ENCODE measurements at places on chromosomes 4 and X.

DNA sequence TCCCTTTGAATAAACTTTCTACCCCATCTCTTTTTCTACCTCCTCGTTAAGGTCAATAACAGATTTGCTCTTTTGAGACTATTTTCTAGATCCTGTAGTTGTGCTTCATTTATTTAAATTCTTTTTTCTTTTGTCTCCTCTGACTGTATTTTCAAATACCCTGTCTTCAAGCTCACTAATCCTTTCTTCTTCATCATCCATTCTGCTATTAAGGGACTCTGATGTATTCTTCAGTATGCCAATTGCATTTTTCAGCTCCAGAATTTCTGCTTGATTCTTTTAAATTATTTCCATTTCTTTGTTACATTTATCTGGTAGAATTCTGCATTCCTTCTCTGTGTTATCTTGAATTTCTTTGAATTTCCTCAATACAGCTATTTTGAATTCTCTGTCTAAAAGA lies 36.0 kb upstream of the ARMCX4 start:
- DNase-seq: no peak

DNA sequence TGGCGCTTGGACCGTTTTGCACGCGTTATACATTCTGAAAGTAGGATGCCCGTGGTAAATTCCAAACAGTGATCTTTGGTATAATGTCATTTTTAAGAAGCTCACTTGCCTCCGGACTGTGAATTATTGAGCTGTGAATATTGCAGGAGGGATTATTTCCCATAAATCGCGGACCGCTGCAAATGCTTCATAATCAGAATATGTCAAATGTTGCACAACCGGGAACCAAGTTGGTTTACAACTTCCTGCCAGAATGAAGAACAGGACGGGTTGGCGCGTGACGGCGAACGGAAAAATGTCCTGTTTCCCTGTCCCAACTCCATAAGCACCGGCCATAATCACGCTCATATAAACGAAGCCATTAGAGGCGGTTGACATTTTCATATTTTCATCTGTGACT lies 67.6 kb downstream of the SHOX start:
- no peak for DNase-seq

DNA sequence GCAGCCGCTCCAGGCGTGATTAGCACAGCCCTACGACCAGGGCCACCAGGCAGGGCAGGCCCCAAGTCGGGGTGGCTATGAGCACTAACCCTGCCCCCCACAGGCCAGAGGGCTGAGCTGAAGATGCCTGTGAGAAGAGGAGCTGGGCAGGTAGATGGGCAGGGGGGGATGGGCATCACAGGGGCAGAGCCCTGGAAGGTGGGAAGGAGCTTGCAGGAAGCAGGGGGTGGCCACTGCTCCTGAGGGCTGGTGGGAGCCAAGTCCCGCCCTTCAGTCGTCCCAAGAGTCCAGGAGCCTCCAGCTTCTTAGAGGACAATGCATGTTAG lies 7.3 kb upstream of the MXD4 start:
- DNase-seq: no peak

DNA sequence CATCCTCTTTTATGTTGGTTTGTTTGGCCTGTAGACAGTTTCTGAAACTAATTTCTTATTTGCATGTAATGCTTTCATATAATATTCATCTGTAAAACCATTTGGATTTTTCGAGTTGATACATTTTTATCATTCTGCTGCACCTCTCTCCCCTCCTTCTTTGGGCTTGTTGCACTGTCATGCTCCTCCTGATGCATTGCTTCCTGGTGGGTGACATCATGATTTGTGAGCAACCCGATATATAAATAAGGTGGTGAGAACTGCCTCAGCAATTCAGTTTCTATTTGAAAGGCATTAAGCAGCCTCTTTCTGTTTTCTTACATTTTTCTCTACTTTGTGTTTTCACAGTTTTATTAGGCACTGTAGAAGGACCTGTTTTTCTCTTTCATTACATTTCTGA lies 515.7 kb downstream of the RPA4 start:
- DNase-seq: no peak

- no peak for DNase-seq
Observed at GRCh38 chr4:147288512-147288911, 192.4 kb upstream of the EDNRA start.

GRCh38 chr4:16844816-16845586 lies 53.4 kb downstream of the LDB2 start:
- no peak for DNase-seq

GRCh38 chrX:123330229-123330942 lies 146.3 kb downstream of the GRIA3 start:
- DNase-seq: no peak

- DNase-seq: no peak
Observed at GRCh38 chr4:4855301-4856070, 4.0 kb upstream of the MSX1 start.

- DNase-seq: no peak
Observed at GRCh38 chr4:148312956-148313490, 129.2 kb downstream of the NR3C2 start.

DNA sequence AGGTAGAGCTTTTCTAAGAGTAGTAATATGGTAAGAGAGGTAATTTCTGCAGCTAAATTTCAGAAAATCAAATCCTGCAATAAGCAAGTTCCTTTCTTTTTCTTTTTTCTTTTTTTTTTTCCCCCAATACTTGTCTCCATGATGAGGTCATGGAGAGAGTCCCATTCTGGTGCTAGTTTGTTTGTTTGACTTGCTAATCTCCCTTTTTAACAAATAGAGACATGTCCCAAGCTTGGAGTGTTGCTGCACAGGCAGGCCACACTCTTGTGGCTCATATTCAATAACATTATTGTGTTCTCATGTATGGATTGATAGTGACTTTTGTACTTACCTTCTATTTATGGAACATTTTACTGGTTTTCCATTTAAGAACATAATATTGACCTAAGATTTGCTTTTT lies 25.5 kb downstream of the PTPN13 start:
- DNase-seq: no peak

GRCh38 chr4:38752372-38752940 lies 30.3 kb downstream of the TLR10 start:
- DNase-seq: no peak

GRCh38 chr4:101695176-101695575 lies 95.4 kb upstream of the BANK1 start:
- no peak for DNase-seq

DNA sequence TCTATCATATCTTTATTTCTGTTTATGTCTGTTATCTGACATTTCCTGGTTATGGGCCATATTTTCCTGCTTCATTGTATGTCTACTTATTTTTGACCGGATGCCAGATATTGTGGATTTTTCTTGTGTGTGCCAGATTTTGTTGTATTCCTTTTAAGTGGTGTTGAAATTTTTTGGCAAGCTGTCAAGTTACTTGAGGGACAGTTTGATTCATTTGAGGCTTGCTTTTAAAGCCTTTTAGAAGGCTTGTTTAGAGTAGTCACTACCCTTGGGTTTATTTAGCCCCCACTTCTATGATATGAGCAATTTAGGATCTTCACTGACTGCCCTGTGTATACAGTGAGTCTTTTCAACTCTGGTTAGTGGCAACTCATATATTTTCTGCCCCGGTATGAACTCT lies 29.2 kb upstream of the NPY2R start:
- DNase-seq: no peak

GRCh38 chr4:10577508-10578426 lies 106.8 kb downstream of the CLNK start:
- DNase-seq: no peak

GRCh38 chr4:89049853-89050252 lies 7.1 kb downstream of the FAM13A start:
- DNase-seq: no peak

DNA sequence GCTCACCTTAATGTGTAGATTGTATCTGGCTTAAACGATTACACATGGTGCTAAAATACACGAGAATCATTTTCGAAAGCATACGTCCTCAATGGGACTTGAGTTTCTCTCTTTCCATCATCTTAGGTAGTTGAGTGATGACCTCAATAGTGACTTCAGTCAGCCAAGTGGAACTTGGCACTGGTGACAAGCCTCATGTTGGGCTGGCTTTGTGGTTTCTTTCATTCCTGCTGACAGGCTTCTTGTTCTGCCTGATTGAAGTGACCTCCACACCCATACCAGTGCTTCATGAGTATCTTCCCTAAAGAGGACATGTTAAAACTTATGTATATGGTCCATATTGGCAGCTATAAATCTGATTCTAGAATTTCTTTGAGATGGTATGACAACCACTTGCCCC lies 159.1 kb upstream of the WDR1 start:
- DNase-seq: no peak

GRCh38 chr4:25346913-25347312 lies 30.1 kb upstream of the ANAPC4 start:
- no peak for DNase-seq

- no peak for DNase-seq
Observed at GRCh38 chr4:81471298-81471587, 464 bp downstream of the RASGEF1B start.

DNA sequence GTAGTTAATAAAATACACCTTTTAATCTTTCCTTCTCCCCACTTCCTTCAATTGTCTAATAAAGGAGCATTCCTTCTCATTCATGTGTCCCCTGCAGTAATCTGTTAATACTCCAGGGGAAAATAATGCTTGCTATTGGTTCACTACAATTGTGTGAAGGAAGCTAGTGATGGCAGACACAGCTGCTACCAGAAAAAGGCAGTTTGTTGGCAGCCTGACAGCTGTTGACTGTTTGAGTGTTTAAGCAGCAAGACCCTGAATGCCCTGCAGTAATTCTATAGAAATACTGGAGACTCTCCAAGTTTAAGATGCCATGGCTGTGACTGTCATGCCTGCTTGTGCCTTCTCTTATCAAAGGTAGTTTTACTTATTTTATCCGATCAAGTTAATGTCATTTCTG lies 359.5 kb downstream of the C4orf33 start:
- DNase-seq: peak; percentile 66

DNA sequence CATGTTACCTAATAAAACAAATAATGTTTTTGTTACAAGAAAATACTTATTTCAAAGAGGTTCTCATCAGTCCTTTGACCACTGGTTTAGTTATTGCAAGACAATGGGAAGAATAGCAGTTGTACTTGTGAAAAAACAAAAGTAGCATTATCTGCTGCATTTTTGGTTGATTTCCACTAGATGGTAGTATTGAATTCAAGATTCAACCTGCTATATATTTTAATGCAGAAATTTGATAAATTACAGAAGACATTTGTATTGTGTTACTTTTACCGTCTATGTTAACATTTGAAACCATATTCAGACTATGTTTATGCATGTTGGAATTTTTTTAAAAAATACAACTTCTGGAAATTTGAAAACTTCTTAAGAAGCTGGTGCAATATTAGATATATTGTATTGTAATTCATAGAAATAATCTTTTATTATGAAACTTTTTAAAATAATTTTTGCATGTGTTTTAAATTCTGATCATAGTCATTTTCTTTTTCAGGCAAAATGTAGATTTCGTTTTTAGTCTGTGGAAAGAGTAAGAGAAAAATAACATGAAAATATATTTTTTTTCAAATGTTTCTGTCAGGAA lies 56.4 kb downstream of the SPCS3 start:
- DNase-seq: no peak

GRCh38 chr4:40134206-40134917 lies 62.5 kb upstream of the RHOH start:
- no peak for DNase-seq

DNA sequence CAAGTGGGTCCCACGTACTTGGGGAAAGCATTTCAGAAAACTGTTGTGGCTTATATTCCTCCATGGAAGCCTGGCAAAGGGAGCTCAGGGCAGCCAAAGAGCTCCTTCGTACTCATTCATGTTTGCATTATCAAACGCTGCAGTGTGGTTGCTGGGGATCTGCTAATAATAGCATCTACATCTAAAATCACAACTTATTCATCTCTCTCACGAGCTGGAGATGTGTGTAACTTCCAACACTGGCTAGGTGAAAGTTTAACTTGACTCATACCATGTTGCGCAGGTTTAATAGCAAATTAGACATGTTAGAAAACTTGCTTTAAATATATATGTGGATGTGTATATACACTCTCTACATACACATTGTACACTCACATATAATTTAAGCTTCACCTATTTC lies 415.1 kb downstream of the AFF2 start:
- DNase-seq: no peak

DNA sequence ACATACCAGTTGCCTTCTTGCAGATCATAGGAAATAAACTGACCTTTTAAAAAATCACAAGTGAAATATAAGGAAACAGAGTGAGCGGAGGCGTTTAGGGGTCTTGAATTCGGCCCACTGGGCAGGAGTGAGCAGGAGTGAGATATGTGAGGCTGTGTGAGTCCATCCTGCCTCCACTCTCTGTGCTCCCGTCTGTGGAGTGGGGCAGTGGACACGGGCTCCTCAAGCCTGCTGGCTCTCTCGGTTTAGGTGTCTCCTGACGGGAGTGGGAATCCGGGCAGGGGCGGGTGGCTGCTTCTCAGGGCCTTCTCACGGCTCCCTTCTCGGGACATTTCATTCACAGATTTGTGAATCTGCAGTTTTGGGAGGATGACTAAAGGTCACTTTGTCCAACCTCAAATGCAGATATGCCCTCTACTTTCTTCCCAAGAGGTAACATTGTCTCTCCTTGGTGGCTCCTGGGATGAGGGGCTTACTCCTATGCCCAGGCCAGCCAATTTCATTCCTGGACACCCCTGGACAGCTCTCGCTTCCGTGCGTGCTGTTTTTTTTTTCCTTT lies 27.6 kb downstream of the CYTL1 start:
- DNase-seq: no peak

- DNase-seq: no peak
Observed at GRCh38 chr4:154868414-154869194, 87.5 kb downstream of the RBM46 start.

DNA sequence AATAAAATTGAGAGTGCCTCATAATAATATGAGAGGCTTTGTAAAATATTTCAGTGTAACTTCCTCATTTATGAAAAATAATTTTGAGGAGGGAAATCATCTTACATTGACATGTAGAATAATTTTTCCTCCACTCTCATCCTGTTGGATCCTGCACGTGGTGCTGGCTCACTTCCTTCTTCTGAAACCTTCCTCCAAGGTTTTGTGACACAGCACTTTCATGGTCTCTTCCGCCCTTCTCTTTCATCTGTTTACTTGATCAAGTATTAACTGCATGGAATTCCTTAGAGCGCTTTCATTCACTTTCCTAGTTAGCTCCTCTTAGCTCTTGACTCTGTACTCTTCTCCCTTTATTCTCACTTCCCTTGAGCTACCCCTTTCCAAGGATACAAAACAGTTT lies 246.5 kb downstream of the RAPGEF2 start:
- no peak for DNase-seq

GRCh38 chr4:183073838-183074145 lies 25.3 kb upstream of the WWC2 start:
- DNase-seq: no peak

DNA sequence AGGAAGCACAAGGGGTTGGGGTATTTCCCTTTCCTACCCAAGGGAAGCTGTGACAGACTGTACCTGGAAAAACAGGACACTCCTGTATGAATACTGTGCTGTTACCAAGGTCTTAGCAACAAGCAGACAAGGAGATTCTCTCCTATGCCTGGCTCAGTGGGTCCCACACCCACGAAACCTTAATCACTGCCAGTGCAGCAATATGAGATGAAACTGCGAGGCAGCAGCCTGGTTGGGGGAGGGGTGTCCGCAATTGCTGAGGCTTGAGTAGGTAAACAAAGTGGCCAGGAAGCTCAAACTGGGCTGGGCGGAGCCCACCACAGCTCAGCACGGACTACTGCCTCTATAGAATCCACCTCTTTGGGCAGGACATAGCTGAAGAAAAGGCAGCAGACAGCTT lies 197.7 kb downstream of the INPP4B start:
- no peak for DNase-seq
